ENCODE measurements at places on chromosomes 7 and 10. TPM values are rescaled to one million over a fixed set of nuclear protein-coding genes. Genes with fewer than 3 reads are reported as not detected.

The SNX10 gene
- 40.5 TPM for total RNA-seq

The CDK14 gene
- total RNA-seq = 0.20 TPM

The CD36 gene
- total RNA-seq = 4.7 TPM

The HOXA10 gene
- total RNA-seq = not detected

The GTF2IRD1 gene
- total RNA-seq = 0.42 TPM

The HOXA7 gene
- not detected for total RNA-seq

The UNC5B gene
- total RNA-seq = 0.13 TPM

The CCM2 gene
- total RNA-seq = 70.6 TPM

The SLC16A9 gene
- total RNA-seq = 0.27 TPM

The CACNA2D1 gene
- not detected for total RNA-seq

The GIMAP1 gene
- total RNA-seq = 9.8 TPM
